Activated T-helper 2 cell treated with anti-CD3 and anti-CD28 coated beads, Interferon-gamma antibody, Interleukin-2, Interleukin-4, amounts not matched to agents 10 μg/mL and 5 μg/mL and 100 μg/mL, durations not matched to agents 14 hours and 24 hours and 36 hours (primary cell): ENCODE measurements at places on chromosomes 11 and 22.

DNA sequence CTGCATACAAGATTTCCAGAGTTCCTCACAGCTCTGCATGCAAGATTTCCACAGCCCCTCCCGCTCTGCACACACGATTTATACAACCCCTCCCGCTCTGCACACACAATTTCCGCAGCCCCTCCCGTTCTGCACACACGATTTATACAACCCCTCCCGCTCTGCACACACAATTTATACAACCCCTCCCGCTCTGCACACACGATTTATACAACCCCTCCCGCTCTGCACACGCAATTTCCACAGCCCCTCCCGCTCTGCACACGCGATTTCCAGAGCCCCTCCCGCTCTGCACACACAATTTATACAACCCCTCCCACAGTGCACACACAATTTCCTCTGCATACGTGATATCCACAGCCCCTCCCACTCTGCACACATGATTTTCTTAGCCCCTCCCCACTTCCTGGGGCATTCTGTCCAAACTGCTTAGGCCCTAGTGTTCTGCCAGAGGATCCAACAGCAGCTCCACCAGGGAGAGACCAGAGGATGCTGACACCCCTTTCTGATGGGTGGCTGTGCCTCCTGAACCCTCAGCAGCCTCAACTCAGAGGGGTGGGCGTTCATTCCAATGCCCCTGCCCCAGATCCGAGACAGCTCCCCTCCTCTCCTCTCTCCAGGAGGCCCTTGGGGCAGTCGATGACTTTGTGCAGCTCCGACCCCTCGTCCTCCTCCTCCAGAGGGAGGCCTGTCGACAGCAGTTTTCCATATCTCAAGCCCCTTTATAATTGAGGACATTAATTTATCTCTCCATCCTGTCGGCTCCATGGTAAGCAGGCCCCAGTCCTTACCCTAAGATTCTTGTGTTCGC lies 671.7 kb downstream of the BRD1 start:
- DNase-seq = no peak

DNA sequence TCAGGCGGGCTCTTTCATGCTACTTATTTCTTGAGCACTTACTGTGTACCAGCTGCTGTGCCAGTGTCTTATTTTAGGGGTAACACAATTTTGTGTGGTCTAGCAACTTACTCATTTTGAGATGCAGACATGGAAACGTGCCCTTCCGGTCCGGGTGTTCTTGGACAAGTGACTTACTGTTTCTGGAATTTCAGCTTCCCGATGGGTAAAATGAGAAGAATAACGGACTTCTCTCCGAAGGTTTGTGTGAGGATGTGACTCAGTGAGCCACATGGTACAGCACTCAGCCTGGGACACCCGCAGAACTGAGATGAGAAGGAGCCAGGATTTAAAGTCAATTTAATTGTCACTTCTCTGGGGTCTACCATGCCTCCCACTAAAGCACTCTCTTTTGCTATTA lies 114.5 kb upstream of the SYT13 start:
- DNase-seq = no peak

- no peak for DNase-seq
Measured at GRCh38 chr22:33088418-33088817, 30.2 kb upstream of the SYN3 start.

- no peak for DNase-seq
Measured at GRCh38 chr11:105027678-105028077, 4.7 kb upstream of the CASP5 start.

GRCh38 chr11:13889552-13890249 lies 72.8 kb upstream of the SPON1 start:
- no peak for DNase-seq

DNA sequence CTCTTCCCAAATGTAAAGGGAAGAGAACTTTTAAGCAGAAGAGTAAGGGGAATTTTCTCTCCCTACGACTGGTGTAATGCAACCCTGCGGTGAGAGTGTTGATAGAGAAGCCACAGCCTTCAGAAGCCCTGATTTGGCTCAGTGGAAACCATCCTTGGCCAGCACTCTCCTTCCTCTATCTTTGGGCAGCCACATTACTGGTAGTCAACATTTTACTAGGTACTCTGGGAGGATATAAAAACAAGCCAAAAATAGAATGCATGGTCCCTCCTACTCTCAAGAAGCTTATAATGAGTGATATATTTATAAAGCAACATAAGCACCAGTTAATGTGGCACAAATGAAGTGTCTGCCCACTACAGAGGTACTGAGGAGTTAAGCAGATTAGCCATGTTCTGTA lies 201.8 kb upstream of the NCAM1 start:
- DNase-seq = no peak

GRCh38 chr11:2928605-2929530 lies at the start of gene PHLDA2:
TSS of gene PHLDA2 (minus strand) at chr11:2929420. CDS start at chr11:2929364, 56 bp downstream.
- peak; percentile 61 for DNase-seq

GRCh38 chr11:14308114-14308896 lies 50.7 kb downstream of the RRAS2 start:
- DNase-seq = no peak

GRCh38 chr11:114448749-114449482 lies 9.6 kb downstream of the REXO2 start:
- no peak for DNase-seq

GRCh38 chr11:45301537-45302246 lies 15.6 kb upstream of the SYT13 start:
- DNase-seq = no peak

DNA sequence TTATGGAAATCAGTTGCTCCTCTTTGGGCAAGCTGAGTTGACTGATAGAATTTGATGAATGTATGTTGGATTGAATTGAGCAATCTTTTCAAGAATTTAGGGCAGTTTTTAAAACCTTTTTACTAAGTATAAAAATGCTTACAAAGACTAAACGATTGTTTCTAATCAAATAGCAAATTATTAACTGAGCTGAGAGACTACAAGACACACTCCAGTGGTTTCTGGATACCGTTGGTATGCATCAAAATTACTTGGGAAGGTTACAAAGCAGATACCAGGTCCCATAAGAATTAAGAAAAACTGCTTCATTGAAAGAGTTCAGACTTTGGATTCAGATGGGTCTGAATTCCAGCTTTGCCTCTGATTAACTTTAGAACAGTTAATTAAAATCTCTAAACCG lies 721.4 kb downstream of the FAM181B start:
- no peak for DNase-seq
